Fibroblast of skin of left biceps (primary cell): ENCODE measurements at places on chromosomes 2 and 18.
A peak's percentile ranks its signal among the peaks of the same experiment; 100 is the strongest.

GRCh38 chr18:10094655-10095054, 180.8 kb downstream of the VAPA start:
- DNase-seq: no peak

DNA sequence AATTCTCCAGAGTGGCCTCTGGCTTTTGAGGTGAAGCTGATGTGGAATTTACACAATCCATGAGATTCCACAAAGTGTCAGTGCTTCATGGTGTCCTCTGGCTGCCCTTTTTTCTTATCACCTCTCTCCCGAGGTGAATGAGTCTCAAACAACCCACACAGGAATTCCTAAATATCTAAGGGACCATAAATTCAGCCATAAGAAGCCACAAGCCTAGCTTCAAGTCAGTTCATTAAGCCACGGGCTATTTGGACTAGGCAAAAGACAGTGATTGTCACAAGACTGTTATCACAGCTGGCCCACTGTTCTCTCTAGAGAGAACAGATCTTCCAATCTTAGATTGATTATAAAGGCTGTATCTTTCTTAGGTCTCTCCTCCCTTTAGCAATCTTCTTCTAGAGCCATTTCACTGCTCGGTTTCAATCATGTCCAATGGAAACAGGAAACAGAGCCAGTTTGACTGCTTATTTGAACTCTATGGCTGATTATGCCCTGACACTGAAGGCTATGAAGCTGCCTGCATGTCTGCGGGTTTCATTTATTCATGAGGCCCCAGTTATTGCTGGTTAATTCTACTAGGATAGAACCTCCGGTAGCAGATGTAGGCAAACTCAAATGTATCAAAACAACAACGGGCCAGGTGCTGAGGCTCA, 4.1 kb downstream of the NEMP2 start:
- DNase-seq: peak; percentile 61

GRCh38 chr2:202494300-202495229, 118.4 kb downstream of the BMPR2 start:
- no peak for DNase-seq

DNA sequence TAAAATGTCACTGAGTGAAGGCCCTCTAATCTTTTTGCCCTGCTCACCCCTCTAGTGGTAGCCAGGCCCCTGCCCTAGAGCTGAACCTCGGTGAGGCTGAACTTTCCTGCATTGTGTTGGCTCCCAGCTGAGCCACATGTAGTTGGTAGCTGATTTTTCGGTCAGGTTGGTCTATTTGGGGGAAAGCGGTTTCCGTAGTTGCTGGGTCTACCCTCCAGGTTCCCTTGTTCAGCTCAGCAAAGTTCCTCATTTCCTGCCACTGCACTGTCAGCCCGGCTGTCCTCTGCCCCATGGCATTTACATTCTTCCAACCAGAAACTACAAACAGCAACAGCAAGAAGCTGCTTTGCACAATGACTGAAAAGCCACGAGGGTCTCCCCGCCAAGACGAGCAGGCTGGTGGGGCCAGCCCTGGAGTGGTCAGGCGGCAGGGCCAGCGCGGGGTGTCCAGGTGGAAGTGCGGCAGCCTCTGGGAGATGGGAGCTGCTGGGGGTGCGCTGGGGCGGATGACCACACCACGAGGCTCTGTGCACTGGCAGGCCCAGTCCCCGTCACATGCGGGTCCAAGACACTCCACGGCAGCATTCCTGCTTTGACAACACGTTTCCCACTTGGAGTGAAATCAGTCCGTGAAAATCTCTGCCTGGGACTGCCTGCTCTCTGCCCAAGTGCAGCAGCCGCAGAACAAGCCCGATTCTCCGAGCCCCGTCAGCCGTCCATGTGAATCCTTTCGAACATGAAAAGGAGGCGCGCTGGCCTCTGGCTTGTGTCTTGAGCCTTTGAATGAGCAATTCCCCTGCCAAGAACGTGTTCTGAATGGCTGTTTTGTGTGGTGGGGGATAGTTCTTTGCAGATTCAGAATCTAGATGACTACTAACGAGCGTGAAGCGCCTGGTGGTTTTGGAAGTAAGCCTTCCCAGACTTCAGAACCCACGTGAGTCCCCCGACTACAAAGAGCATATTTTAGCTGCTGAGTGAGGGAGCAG, 159.4 kb downstream of the ASB1 start:
- no peak for DNase-seq

- DNase-seq: no peak
Observed at GRCh38 chr2:62966991-62967390, 83.6 kb upstream of the OTX1 start.
